ENCODE measurements at places on chromosomes 2 and 18.

DNA sequence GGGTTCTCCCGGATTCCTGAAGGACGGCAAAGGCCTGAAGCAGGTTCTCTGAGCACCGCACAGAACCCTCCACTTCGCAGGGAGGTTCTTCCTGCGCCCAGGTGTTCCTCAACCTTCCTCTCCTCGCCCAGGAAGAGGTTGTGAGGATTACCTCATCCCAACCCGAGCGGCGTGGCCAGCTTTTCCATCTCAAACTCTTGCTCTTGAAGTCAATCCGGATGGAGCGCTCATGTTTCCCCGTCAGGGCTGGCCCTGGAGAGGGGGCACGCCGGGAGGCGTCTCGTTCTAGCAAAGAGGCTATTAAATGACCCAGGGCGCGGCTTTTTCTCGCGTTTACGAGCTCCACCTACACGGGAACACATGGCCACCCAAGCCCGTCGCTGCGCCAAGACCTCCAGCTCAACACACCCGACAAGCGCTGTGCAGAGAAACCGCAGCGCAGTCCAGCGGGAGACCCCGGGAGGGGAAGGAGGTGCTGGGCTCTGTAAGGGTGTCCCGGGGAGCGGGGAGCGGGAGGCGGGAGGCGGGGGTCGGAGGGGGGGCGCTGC, 540 bp upstream of the RAB10 start:
- peak; percentile 80 for DNase-seq

- no peak for DNase-seq
Measured at GRCh38 chr2:28898048-28898447, 3.6 kb downstream of the WDR43 start.

- DNase-seq, result no peak
Measured at GRCh38 chr2:220736778-220737177, 835.3 kb downstream of the EPHA4 start.

- no peak for DNase-seq
Measured at GRCh38 chr2:175575346-175576258, 394.1 kb upstream of the ATP5MC3 start.

- no peak for DNase-seq
Measured at GRCh38 chr2:147275943-147276342, 568.9 kb upstream of the ACVR2A start.

DNA sequence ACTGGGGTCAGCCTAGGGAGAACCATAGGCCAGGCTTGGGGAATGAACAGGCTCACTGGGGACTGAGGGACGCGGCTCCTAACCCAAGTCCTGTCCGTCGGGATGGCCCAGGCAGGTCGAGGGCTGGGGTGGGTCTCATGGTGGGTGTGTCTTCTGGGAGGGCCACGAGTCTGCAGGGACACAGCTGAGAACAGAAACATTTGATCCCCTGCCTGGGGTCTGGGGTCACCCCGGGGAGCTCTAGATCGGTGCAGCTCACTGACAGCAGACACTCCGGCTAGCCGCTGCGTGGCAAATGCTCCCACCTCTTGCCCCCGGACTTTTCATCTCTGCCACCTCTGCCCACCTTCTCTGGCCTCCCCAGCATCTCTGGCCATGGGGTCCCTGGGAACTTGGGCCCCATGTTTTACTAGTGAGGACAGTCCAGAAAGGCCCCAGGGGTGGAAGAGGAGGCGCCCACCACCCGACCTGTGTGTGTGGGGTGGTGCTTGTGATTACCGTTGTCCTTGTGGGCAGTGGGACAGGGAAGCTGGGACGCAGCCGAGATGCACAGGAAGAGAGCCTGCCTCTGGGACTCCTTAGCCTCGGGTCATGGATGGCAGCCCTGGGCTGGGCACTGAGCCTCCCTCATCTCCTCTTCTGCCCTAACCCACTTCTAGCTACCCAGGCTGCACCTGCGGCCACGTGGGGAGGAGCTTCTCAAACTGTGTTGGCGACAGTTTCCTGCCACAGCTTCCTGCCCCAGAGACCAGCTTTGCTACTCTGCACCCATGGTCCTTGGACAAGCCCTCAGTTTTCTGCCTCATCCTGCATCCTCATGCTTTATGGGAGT, 4.9 kb downstream of the ZAP70 start:
- no peak for DNase-seq

Data from fibroblast of lung (primary cell).